ENCODE measurements at places on chromosomes 4 and X. TPM values are rescaled to one million over a fixed set of nuclear protein-coding genes. Genes with fewer than 3 reads are reported as not detected.

GRCh38 chr4:40586034-40586433, 43.6 kb downstream of the RBM47 start:
- no peak for DNase-seq

DNA sequence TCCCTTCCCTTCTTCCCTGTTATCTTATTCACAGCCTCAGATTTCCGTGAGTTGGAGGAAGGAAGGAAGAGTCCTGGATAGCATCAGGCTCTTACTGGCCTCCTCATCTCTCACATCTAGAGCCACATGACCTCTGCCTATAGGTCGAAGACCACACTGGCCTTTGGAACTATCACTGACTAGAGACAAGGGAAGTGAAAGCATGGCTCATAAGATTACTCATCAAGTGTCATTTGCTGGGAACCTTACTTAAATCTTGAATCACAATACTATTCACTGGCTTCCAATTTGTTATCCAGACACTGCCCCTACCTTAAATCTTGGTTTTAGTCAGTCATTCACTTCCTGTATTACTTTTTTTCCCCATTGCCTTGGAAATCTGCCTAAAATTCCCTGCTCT, 61.6 kb upstream of the MTMR8 start:
- DNase-seq: no peak

GRCh38 chr4:16192057-16192456, 34.2 kb downstream of the TAPT1 start:
- DNase-seq: no peak

DNA sequence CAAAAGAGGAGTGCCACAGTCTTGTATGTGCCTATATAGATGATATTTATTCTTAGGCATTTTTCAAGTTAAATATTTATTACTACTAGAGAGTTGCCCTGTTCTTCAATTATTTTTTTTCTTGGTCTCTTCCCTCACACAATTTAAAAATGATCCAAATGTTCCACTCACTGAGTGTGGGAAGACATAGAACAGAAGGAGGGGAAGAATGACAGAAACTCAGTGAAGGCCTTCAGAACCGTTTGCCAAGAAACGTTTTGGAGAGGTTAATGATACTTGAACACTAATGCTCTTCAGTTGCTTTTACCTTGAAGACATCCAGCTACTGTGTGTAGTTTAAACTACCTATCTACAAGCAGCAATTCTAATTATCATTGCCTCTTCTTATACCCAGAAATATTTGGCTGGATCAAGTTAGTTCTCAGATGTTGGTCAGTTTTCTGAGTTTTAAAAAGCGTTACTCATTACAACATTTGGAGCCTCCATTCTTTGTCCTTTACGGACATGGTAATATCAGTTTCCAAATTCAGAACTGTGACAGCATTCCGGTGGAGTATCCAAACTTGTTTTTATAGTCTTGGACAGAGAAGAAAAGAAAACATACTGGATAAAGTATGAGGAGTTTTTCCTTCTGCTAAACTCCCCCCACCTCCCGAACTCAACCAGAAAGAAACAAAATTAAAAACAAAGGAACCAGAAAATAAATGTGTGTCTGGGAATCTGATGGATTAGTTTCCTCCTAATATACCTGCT, 389.7 kb downstream of the SPRY1 start:
- DNase-seq: no peak

GRCh38 chrX:13028871-13029636, 15.4 kb downstream of the FAM9C start:
- peak; percentile 26 for DNase-seq

DNA sequence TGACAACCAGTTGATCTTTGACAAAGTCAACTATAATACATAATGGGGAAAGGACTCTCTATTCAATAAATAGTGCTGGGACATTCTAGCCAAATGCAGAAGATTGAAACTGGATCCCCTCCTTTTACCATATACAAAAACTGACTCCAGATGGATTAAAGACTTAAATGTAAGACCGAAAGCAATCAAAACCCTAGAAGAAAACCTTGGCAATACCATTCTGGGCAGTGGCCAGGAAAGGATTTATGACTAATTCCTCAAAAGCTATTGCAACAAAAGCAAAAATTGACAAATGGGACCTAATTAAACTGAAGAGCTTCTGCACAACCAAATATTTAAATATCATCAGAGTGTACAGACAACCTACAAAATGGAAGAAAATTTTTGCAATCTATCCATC, 185.1 kb downstream of the NPNT start:
- DNase-seq: no peak

- no peak for DNase-seq
Measured at GRCh38 chr4:13174001-13174400, 310.1 kb downstream of the RAB28 start.

GRCh38 chr4:27881705-27882104, 1021.1 kb downstream of the STIM2 start:
- DNase-seq: no peak

DNA sequence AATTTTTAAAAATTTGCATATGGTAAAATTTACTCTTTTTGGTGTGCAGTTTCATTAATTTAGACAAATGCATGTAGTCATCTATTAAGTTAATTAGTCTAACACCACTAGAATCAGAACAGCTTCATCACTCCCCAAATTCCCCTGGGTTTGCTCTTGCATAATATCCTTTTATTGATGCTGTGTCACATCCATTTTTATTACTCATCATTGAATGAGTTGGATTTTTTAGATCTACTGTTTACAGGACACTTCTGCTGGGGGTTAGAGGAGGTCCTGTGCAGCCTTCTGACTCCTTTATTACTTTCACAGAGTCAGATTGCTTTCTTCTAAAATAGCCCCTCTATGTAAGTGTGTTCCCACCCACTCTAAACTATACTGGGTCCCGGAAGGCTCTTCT, 65.9 kb downstream of the MTHFD2L start:
- DNase-seq: no peak

DNA sequence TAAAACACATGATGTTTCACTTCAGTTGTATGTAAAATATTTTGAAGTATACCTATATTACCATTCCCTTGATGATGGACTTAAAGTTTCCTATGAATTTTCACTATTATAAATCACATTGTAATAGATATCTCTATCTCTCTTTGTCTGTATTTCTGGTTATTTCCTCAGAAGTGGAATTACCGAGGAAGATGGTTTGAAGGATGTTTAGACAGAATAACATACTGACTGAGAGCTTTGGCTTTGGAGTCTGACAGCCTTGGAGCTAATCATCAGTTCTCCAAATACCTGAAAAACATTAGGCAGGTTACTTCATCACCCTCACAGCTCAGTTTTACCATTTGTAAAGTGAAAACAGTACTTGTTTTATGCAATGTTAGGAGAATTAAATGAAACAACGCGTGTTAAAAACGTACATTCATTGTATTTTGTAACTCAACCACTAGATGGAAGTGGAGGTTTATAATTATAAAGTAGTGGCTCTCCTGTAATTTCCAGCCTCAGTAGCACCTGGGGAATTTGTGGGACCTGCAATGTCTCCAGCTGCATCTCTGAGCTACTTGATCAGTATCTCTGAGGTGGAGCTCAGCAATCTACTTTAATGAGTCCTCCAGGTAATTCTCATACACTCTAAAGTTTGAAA, 14.3 kb downstream of the JCHAIN start:
- no peak for DNase-seq

Gene MFAP3L
- 21.2 TPM for polyA plus RNA-seq

Gene RNF128
- polyA plus RNA-seq: 8.4 TPM

DNA sequence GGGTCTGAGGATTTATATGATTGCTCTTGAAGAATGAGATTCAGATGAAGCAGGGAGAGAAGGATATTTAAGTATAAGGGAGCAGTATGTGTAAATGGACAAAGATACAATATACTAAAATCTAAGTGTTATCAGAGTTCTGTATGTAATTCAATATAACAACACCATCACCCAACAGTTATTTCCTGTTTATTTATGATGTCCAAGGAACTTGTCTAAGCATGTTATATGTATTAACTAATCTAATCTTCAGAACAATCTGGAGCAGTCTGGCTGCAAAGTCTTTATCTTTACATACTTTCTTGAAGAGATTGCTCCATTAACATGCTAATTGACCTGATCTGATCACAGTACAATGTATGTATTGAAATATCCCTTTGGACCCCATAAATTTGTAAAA, 203.8 kb upstream of the WDFY3 start:
- no peak for DNase-seq

GRCh38 chr4:184906480-184907097, 80.8 kb upstream of the ACSL1 start:
- DNase-seq: no peak

Gene USP46
- polyA plus RNA-seq: 32.6 TPM

Gene FGF5
- 0.07 TPM for polyA plus RNA-seq

Measured in left renal cortex interstitium (tissue), 4 donors.